Dermis microvascular lymphatic vessel endothelial cell (primary cell): ENCODE measurements at places on chromosomes 2 and 18. TPM values are rescaled to one million over a fixed set of nuclear protein-coding genes. Genes with fewer than 3 reads are reported as not detected.

REG3G gene
- not detected in 2 replicates for total RNA-seq

RNF149 gene
- total RNA-seq: 31.7 and 38.4 TPM in 2 replicates

CERKL gene
- total RNA-seq: not detected in 2 replicates

MRPL33 gene
- 38.6 and 56.4 TPM in 2 replicates for total RNA-seq

GRCh38 chr2:239186516-239187357, 214.1 kb downstream of the HDAC4 start:
- no peak for DNase-seq

DNA sequence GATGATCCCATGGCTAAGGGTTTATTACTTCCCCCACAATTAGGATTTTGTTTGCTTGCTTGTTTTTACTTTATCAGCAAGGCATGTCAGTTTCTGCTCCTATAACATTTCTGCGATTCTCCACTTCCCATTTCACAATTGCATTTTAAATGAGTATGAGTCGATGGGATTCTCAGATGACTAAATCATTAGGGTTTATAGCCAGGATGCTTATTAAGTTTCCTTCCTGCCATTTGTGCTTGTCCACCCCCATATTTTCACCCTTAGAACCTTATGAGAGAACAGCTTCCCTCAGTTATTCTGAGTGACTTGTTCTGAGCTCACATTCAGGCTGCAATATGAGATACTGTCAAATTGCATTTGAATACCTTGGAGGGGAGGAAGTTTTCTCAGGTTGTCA, 37.9 kb upstream of the C1GALT1C1L start:
- DNase-seq: no peak

DNA sequence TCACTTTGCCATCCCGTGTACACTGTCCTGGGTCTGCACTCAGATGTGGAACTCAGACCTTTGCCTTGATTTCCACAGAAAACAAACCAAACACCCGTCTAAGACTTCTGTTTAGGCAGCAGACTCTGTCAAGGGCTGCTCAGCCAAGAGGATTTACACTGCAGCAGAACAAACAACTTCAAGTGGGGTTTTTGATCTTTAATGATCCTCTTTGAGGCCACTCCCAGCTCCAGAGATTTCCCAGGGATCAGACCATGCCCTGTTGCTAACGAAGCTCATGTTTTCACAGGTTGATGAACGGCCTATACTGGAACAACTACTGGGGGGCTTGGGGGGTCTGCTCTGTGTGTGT, 52.5 kb upstream of the LGALSL start:
- DNase-seq: no peak

- no peak for DNase-seq
Observed at GRCh38 chr2:65724336-65724735, 291.9 kb upstream of the SPRED2 start.

GRCh38 chr2:36245651-36246050, 109.9 kb upstream of the CRIM1 start:
- no peak for DNase-seq

- DNase-seq: no peak
Observed at GRCh38 chr2:174846218-174846617, 81.9 kb upstream of the CHRNA1 start.
